ENCODE measurements at places on chromosomes 4 and X.

GRCh38 chrX:10482261-10482660 lies 138.1 kb downstream of the MID1 start:
- DNase-seq: no peak

DNA sequence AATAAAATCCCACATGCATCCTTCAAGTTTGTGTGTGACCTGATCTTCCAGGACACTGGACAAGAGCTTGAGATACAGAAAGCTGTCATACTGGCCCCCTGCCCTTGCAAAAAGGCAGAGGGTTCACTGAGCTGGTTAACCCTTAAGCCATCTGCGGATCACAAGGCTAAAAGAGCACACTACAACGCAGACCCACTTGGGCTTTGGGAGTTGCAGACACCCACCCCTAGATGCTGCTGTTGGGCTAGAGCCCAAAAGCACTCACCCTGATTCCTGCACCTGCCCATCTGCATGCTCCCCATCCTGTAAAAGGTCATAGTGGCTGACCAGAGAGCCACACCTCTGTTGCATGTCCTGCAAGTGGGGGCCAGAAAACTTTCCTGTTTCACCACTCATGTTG lies 51.1 kb downstream of the TXK start:
- DNase-seq: no peak

DNA sequence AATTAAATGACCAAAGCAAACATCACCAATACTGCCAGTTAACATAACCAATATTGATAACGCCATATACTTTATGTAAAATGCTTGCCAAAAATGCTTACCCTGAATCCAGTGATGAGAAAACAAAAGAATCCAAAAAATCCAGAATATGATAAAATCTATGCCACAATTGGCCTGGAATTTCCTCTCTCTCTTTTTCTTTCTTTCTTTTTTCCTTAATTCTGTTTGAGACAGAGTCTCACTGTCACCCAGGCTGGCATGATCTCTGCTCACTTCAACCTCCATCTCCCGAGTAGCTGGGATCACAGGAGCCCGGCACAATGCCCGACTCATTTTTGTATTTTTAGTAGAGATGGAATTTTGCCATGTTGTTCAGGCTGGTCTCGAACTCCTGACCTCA lies 9.8 kb upstream of the SLC7A11 start:
- no peak for DNase-seq

DNA sequence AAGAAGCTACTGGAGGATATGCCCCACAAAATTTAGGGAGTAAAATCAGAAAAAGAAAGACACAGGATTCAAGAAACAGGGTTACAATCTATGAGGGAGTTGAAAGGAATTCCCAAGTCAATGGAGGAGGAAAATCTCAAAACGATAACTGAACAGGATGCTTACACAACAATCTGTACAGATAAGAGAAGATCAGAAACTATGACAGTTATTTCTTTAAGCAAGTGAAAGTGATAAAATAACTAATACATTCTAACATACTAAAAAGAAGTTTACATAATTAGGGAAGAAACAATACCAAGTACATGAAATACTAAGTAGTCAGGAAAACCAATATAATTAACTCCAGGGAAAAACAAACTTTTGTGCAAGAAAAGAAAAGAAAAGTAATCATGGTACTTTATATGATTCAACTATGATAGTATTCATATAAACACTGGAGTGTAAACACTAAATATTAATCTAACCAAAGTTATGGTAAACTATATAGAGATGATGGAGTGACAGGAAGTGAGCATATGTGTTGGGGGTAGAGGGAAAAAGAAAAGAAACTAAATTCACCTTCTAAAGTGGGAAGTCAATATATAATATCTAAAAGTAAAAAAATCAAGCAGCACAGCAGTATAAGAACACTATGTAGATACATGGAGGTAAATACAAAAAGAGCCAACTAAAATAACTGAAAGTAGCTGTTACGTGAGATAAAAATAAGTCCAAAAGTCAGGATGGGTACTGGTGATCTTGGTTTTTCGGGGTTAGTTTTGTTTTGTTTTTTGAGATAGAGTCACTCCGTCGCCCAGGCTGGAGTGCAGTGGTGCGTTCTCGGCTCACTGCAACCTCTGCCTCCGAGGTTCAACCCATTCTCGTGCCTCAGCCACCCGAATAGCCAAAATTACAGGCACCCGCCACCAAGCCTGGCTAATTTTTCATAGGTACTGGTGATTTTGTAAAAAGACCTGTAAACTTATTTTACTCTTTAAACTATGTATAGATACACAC lies 99.3 kb downstream of the TEX11 start:
- DNase-seq: no peak

GRCh38 chrX:150934453-150934852 lies 36.0 kb upstream of the CD99L2 start:
- DNase-seq: no peak

- no peak for DNase-seq
Observed at GRCh38 chrX:55783723-55784122, 66.2 kb downstream of the RRAGB start.

GRCh38 chrX:1449823-1450149 lies 2.9 kb downstream of the ASMTL start:
- DNase-seq: no peak

- DNase-seq: no peak
Observed at GRCh38 chr4:68272380-68272779, 26.9 kb upstream of the TMPRSS11B start.

DNA sequence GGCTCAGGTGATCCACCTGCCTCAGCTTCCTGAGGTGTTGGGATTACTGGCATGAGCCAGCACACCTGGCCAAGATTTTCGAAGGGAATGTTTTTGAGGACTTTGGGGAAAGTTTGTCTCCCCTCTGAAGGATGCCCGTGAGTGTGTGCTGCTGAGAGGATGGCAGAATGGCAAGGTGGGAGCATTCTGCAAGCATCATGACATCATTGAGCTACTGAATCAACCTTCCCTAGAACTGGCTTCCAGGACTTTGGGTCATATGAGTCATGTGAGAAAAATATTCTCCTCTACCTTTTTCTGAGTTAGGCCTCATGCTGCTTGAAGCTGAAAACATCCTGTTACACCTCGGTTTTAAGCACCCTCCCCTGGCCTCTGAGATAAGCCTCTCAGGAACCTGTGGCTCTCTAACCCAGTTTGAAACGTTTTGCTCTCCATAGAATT lies 31.0 kb downstream of the TMEM131L start:
- no peak for DNase-seq

DNA sequence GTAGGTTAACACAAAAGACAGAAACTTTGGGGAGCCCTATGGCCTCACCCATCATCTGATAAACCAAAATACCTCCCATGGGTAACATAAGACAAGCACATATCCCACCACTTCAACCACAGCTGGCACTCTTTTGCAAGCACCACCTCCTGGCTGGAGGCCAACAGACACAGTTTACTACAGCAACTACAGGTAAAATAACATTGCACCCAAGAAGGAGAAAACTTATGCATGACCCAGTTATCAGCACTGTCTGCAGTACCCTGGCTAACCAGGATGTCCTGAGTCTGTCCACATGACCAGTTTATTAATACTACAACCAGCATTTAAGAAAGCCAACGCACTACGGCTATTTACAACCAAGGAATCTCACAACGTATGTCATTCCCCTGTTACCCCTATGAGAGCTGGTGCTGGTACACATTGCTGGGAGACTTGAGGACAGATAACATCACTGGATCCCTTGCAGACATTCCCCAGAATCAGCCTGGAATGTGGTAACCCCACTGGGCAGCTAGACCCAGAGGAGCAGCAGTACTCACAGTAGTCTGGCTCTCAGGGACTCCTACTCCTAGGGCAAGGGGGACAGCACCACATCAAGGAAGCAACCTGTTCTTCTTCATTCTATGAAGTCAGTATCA lies 32.0 kb downstream of the ELF2 start:
- no peak for DNase-seq

GRCh38 chr4:150079081-150079581 lies 886 bp downstream of the DCLK2 start:
- DNase-seq: no peak

DNA sequence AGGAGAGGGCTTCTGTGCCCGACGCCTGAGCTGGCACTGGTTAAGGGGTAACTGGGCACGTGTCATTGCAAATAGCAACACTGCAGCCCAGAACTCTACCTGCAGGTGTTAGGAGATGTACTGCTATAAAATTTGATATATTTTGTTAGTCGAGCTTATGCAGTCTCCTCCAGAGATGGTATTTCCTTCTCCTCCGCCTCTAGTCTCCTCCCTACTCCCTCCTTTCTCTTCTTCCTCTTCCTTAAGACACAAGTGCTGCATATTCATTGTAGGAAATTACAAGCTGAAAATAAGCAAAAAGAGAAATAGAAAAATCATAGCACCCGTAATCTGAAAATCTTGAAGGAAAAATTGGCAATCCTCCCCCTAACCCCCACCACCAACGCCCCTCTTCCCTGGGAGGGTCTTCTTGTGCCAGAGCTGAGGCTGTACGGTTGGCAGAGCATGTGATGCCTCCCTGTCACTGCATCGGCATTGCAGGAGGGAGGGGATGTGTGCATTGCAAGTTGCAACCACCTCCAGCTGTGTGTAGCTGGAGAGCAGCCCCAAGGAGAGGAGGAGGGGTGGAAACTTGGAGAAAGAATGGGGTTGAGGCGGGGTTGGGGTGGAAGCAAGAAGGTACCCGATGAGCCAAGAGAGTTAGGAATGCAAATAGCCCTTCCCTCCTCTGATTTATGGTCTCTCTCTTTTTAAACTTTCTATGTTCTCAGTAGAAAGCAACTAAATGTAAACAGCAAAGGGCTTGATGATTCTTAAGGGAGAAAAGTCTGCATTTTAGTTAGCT lies 48.3 kb upstream of the MND1 start:
- DNase-seq: no peak

DNA sequence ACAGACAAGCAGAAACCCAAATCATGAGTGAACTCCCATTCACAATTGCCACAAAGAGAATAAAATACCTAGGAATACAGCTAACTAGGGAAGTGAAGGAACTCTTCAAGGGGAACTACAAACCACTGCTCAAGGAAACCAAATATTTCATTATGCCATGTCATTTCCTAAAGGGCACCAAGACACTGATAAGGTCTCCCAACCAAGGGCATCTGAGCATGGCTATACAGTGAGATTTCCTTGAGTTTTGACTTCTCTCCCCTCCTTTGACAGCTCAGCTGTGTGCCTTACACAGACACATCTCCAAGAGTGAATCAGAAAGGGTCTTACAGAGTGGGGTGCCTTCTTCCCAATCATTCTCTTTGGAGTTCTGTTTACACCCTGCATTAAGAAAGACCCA lies 40.4 kb downstream of the PCDH7 start:
- no peak for DNase-seq

DNA sequence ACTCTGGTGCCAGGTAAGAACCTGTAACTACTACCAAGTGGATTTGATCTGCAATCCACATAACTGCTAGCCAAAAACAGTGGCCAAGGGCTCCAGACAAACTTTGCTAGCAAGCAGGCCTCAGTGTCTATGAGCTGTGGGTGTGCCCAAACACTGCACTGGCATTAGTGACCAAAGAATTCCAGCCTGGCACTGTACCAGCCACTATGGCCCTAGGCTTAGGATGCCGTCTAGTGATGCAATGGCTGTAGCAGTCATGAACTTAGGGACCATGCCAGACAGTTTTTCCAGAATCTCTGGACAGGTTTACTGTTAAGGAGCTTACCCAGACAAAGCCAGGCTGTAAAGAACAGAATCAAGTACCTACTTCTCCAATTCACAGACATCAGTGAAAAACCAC lies 33.7 kb upstream of the PRR27 start:
- no peak for DNase-seq

DNA sequence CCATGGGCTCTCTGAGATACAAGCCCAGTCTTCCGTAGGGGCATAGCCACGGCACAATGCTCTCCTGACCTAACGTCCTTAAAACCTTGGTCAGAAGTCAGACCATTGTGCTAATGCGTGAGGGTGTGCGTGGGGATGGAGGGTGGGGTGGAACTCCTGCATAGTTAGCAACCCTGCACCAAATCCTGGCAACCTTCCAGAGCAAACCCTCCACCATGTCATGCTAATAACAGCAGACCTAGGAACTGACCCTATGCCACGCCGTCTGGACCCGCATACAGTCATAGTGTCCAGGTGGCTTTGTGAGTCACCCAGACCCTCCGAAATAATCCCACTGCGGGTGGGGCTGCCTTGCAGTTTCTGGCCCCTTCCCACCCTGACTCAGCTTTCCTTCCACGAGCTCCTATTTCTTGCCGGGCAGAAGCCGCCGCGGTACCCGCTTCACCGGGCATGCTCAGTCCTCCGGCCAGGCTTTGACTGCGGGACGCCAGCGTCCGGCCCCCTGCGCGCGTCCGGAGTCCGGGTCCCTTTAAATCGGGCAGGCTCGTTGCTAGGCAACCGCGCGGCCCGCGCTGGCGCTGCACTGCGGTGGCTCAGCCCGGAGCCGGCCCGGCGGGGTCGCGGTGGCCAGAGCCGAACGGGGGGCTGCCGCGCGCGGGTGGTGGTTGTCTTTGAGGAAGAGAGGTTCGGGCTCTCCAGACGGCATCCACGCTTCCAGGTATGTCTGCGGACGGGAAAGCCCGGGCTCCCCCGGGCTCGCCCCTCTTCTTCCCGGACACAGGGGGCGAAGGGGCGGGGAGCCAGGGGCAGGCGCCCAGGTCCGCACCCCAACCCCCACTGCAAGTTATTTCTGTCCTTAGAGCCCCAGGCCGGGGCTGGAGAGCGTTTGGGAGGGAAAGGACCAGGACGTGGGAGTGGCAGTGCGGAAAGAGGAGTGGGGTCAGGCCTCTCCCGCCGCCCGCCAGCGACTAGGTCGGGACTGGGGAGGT lies at the start of gene CCDC160:
Gene CCDC160, plus strand, starts transcription at position 557 of the 989 bp plus-strand sequence. CDS start 7,619 bp downstream, outside the sequence.
- DNase-seq: no peak

GRCh38 chr4:38856046-38856445 lies 571 bp downstream of the TLR6 start:
- no peak for DNase-seq

- DNase-seq: no peak
Observed at GRCh38 chr4:91212211-91212610, 1085.0 kb downstream of the CCSER1 start.

DNA sequence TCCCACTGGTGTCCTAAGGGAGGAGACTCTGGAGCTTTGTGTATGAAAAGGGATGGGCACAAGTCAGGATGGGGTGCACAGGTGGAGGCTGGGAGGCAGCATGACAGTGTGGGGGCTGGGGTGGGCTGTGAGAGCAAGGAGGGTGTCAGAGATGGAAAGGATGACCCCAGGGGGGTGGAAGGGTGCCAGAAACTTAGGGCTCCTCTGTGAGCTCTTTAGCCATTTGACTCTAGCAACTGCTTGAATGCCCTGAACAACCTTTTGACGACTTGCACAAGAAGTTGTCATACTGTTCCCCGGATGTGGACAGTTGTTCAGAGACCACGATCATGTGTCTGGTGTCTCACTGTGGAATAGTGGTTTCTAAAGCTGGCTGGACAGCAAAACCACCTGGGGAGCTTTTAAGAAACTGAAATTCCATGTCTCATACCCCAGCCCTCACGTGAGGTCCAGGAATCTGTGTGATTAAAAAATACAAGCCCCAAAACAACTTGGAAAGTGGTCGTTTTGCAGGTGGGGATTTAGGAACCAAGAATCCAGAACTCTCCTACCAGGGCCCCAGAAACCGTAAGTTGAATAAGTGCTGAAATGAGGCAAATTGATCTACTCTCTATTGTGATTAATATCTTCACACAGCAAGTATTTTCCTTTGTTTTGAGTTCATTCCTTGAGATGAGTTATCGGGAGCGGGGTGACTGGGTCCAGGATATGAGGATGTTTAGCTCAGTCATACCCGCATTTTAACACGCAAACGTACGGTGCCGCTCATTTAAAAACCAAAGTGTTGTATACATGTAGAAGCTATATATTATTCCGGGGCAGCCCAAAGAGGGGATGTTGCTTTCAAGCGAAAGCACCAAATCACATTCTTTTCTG lies 3.4 kb downstream of the RHOH start:
- no peak for DNase-seq

- DNase-seq: no peak
Observed at GRCh38 chrX:68273887-68274286, 159.4 kb downstream of the OPHN1 start.
